T-helper 9 cell (primary cell): ENCODE measurements at places on chromosomes 7 and 10.

DNA sequence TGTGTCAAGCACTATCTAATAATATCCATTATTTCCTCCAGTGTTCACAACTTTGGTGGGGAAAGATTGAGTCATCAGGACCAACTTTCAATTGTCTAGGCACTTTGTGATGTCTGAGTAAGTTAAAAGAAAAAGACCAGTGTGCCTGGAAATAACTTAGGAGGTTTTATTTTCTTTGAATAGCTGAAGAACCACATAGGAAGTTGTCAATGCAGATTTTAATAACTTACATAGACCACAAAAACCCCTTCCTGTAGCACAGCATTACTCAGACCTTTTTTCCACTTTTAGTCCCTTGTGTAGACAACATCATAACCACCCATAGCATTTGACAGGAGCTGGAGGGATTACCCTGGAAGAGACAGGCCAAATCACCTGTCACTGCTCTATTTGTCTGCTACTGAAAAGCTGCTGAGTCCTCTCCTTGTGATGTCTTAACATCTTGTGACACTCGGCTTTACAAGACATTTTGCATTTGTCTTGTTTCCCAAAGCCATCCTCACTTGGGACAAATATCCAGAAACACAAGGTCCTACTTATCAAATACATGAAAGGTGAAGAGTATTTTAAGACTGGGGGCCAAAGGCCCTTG, 241.5 kb upstream of the PTER start:
- no peak for DNase-seq

DNA sequence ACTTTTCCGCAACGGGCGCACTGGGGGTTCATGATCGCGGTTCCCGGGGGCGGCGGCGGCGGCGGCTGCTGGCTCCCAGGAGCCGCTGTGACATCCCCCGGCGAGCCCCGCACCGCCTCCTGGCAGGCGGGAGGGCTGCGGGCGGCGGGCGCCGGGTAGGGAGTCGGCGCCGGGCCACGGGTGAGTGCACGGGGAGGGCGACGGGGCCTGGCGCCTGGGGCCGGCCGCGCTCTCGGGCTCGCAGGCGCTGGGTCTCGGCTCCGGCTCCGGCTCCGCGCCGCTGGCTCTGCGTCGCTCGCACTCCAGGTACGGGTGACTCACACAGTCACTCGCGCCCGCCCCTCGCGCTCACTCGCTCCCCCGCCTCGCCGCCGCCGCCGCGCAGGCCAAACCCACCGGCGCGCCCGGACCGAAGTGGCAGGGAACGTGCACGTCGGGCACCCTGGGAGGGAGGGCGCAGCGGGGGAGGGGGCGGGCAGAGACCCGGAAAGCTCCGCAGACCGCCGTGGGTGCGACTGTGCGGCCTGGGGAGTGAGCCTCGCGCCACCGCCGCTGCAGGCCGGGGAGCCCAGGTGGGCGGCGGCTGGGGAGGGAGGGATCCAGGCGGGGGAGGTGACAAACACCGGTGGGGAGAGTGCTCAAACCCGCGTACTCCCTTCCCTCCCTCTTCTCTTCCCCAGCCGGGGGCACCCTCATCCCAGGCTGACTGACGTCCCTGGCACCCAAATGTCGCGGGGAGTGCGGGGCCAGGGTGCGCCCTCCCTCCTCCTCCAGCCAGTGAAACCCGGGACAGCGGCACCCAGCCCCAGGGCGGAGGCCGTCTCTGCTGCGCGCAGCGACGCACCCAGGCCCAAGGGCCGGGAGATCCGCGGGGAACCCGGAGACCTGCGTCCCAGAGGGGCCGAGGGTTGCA, 276.9 kb upstream of the NEBL start:
- no peak for DNase-seq

GRCh38 chr7:2100278-2101208, 132.2 kb downstream of the MAD1L1 start:
- DNase-seq: no peak

GRCh38 chr10:84158061-84158460, 15.5 kb upstream of the GPR15LG start:
- no peak for DNase-seq

DNA sequence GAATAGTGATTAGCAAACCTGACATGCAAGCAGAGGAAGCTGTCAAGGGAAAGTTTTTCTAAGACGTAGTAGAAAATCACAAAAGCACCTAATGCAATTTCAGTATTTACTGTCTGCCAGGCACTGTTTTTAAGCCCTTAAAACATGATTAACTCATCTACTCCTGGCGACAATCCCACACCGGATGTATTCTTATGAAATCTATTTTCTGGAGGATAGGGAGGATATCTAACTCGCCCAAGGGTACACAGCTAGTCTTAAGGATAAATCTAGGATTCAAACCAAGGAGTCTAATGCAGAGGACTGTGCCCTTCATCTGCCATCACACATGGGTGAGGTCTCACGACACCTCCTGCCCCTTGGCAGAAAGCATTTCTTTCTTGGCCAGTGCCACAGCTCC, 47.8 kb upstream of the FIGNL1 start:
- DNase-seq: no peak
